Mesothelial cell of epicardium (in vitro differentiated cells): ENCODE measurements at places on chromosomes 13 and 19. TPM values are rescaled to one million over a fixed set of nuclear protein-coding genes. Genes with fewer than 3 reads are reported as not detected.
A peak's percentile ranks its signal among the peaks of the same experiment; 100 is the strongest.

BICRA gene
- total RNA-seq = 35.6 to 38.5 TPM (median 36.9 TPM) in 3 replicates

ZNF625 gene
- 22.9 to 24.4 TPM (median 23.5 TPM) in 3 replicates for total RNA-seq

CCDC159 gene
- 29.6 to 34.9 TPM (median 34.2 TPM) in 3 replicates for total RNA-seq

CGB1 gene
- 2.2 TPM in 1 of 3 replicates, not detected in the others for total RNA-seq

SOX1 gene
- total RNA-seq = not detected in 3 replicates

F10 gene
- 12.1 to 15.1 TPM (median 12.3 TPM) in 3 replicates for total RNA-seq

DNA sequence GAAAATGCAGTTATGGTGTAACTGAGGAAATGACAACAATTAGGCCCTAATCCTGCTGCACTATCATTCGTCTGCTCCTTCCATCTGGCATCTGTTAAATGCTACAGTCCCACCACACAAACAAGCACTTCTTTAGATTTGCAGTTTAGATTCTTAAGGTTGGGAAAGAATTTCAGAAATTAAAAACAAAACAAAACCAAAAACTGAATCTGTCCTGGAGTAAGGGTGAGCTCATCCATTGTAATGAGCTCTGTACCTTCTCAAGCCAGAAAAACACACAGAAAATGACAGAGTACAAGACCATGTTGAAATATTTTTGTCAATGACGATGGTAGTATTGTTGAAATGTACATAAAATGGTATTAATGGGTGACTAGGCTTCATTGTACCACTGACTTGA lies 28.3 kb downstream of the SMAD9 start:
- H3K27me3 ChIP-seq = no peaks in the 10 kb centered on the region
- peaks cover 10% of the 10 kb centered on the region for H3K36me3 ChIP-seq
- no peak for DNase-seq

DNA sequence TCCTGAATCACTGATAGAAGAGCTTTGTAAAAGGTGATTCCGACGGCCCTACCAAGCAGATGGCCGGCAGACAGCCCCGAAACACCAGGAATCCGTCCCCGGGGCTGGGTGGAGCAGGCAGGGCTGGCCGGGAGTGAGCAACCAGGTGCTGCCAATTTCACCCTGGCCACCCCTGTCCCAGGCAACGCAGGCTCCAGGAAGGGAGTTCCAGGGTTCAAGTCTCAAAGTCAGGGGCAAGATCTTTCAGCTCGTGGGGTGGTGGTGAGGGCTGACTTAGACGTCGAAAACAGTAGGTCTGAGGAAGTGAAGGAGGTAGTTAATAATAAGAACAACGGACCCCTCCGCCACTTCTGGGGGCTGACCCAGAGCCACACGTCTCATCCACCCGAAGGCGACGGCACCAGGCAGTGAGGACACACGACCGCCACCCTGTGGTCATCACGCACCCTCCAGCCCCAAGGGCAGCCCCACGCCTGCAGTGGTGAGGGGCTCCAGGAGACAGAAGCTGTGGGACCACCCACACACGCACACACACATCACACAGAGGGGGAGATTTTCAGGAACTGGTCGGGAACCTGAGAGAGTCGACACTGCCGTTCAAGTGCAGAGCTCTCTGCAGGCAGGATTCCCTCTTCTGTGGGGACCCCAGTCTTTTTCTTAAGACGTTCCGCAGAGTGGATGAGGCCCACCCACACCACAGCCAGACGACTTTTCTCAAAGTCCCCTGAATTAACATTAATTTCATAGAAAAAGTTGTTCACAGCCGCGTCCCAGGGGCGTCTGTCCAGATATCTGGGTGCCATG lies 67.2 kb downstream of the SPACA7 start:
- H3K27me3 ChIP-seq = peaks cover 64% of the 10 kb centered on the region
- DNase-seq = no peak

DNA sequence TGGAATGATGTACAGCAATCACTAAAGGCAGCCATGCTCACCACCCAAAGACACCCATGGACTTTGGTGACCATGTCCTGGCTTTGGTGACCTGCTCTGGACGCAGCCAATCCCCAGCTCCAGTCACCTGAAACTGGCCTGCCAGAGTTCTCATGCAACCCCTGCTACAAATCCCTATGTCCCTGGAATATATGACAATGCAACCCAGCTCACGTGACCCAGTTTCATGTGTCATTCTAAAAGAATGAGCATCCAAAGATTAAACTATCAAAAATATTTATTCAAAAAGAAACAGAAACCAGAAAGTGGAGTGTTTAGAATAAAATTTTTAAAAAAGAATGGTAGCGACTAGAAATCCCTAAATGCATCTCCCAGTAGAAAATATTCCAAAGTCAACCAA lies 203.3 kb upstream of the IRS2 start:
- no peak overlapping the region for H3K27ac ChIP-seq
- no peak for DNase-seq
- H3K36me3 ChIP-seq = no peaks in the 10 kb centered on the region
- H3K4me3 ChIP-seq = no peak overlapping the region

- no peaks in the 10 kb centered on the region for H3K27me3 ChIP-seq
- peaks cover under 1% of the 10 kb centered on the region for H3K36me3 ChIP-seq
- H3K4me3 ChIP-seq = peak overlapping the region; percentile 98
Measured at GRCh38 chr19:17337675-17338432, 501 bp downstream of the GTPBP3 start.

DNA sequence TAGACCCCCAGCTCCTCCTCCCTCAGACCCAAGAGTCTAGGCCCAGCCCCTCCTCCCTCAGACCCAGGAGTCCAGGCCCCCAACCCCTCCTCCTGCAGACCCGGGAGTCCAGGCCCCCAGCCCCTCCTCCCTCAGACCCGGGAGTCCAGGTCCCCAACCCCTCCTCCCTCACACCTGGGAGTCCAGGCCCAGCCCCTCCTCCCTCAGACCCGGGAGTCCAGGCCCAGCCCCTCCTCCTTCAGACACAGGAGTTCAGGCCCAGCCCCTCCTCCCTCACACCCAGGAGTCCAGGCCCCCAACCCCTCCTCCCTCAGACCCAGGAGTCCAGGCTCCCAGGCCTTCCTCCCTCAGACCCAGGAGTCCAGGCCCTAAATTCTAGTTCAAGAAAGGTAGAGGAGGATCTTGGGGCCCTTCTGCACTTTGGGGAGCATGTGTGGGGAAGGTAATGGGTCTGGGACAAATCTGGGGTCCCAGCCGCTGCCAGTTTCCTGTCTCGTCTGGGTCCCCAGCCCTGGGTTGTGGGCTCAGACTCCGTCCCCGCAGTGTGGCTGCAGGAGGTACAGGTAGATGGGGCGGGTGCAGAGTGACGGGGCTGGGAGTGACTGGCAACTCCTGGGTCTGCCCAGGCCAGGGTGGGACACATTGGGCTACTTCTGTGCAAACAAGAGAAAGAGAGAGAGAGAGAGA lies 3.2 kb upstream of the TMEM190 start:
- peaks cover 56% of the 10 kb centered on the region for H3K27me3 ChIP-seq
- no peaks in the 10 kb centered on the region for H3K36me3 ChIP-seq
- peak overlapping the region; percentile 45 for H3K27ac ChIP-seq

- H3K4me3 ChIP-seq = no peak overlapping the region
- H3K36me3 ChIP-seq = peaks cover 1% of the 10 kb centered on the region
- H3K27me3 ChIP-seq = no peaks in the 10 kb centered on the region
- H3K4me1 ChIP-seq = peaks cover 22% of the 10 kb centered on the region
- no peak for DNase-seq
Measured at GRCh38 chr19:16343156-16343555, 18.5 kb downstream of the KLF2 start.

DNA sequence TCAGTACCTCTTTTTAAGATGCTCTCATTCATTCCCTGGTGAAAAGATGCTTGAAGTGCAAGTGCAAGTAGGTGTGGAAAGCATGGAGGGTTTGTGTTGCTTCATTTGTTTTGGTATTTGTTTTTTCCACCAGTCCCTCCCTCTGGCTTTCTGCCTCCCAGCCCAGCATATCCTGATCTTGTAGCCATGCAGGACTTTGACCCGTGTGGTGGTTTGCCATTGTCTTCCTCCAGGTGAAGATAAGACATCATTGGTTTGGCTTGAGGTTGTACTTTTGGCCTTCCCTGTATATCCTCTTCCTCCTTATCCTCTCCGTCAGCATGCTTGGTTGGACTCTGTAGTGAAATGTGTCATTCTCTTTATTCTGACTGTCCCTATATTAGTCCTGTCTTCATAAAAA lies 9.1 kb downstream of the SPINT2 start:
- no peaks in the 10 kb centered on the region for H3K27me3 ChIP-seq
- H3K27ac ChIP-seq = peak overlapping the region; percentile 37
- H3K36me3 ChIP-seq = peaks cover 2% of the 10 kb centered on the region
- DNase-seq = no peak
- no peak overlapping the region for H3K4me3 ChIP-seq

- no peak overlapping the region for H3K4me3 ChIP-seq
- peaks cover 93% of the 10 kb centered on the region for H3K27me3 ChIP-seq
- no peak overlapping the region for H3K27ac ChIP-seq
Measured at GRCh38 chr13:112106478-112107141, 39.7 kb downstream of the SOX1 start.

DNA sequence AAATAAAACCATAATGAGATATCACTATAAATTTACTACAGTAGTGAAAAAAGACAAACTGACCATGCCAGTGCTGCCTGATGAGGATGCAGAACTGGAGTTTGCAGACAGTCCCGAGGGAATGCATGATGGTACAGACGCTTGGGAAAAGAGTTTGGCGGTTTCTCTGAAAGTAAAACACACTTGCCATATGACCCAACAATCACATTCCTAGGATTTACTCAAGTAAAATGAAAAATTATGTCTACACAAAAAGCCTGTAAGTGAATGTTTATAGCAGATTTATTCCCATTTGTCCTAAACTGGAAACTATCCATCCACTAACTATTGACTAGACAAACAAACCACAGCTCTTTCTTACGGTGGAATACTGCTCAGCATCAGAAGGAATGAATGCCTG lies 271.0 kb downstream of the DNAJC15 start:
- H3K27me3 ChIP-seq = peaks cover 7% of the 10 kb centered on the region

- peaks cover 13% of the 10 kb centered on the region for H3K4me1 ChIP-seq
- no peaks in the 10 kb centered on the region for H3K36me3 ChIP-seq
- peak overlapping the region; percentile 94 for H3K27ac ChIP-seq
- H3K27me3 ChIP-seq = no peaks in the 10 kb centered on the region
Measured at GRCh38 chr19:58380037-58380661, 681 bp downstream of the ZNF837 start.

DNA sequence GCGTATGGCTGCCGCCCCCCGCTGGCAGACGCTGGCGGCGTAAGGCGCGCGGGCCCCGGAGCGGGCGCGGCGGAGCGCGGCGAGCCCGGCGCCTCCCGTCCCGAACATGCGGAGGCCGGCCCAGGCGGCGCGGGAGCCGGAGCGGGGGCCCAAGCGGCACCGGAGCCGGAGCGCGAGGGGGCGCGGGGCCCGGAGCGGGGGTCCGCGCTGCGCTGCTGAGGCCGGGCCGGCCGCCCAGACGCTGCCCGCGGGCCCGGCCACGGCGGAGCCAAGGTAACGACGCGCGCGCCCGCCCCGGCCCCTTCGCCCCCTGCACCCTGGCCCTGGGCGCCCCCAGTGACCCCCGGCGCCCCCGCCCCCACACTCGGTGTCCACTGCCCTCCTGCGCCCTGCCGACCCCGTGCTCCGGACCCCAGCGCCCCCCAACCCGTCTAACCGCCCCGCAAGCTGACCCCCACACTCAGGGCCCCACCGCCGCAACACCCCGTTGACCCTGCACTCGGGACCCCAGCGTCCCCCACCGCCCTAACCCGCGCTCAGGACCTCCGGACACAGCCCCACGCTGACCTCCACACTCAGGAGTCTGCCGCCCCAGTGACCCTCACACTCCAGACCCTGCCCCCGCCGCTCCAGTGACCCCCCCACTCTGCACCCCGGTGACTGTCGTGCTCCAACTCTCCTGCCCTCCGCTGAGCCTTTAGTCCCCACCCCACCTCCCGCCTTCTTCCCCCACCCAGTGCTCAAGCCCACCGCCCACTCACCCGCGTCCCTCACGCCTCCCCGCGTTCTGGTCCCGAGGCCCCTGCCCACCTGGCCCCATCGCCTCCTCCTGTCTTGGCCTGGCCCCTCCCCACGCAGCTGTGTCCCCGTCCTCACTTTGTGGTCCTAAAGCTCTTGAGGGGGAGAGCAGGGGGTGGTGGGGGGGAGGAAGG lies at the start of gene CSNK1G2:
TSS of gene CSNK1G2 (plus strand) at position 27 of the 932 bp plus-strand sequence. CDS start 28,601 bp downstream, outside the sequence.
- no peaks in the 10 kb centered on the region for H3K27me3 ChIP-seq
- peak within 1 kb of the TSS; percentile 88 for H3K4me3 ChIP-seq
- H3K27ac ChIP-seq = peak within 1 kb of the TSS; percentile 99
- peaks cover 26% of the 10 kb centered on the region for H3K4me1 ChIP-seq

GRCh38 chr13:31733066-31733465 lies 6.3 kb upstream of the RXFP2 start:
- H3K27ac ChIP-seq = no peak overlapping the region
- H3K4me3 ChIP-seq = no peak overlapping the region
- H3K4me1 ChIP-seq = peaks cover 23% of the 10 kb centered on the region
- DNase-seq = no peak
- H3K27me3 ChIP-seq = peaks cover 6% of the 10 kb centered on the region

DNA sequence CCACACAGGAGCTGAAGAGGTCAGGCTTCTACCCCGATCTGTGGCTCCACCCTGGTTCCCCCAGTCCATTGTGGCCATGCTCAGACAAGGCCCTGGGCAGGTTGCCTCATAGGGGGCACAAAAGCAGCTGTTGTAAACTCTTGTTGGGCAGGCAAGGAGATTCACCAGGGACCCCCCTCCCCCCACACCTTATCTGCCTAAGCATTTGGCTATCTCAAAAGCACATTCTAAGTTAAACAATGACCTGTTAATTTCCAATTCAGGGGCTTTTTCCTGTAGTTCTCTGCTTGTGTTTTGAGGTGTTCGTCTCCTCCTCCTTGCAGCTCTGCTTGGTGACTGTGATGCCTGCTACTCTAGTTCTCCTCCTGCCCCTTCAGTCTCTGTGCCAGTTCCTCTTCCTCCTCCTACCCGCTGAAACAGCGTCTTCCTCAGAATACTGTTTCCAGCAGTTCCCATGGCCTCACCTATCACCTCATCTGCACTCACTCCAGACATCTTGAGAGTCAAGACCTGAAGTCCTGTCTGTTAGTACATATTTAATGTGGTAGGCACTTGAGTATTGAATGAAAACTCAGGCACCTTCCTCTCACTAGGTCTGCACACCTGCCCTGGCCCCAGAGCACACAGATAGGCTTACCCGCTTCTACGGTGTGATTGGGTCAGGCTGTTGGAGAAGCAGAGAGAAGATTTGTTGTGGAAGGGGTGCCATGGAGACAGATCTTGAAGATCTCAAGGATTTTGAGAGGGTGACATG lies 31.7 kb downstream of the SPATA13 start:
- H3K4me3 ChIP-seq = no peak overlapping the region
- H3K27ac ChIP-seq = no peak overlapping the region
- no peaks in the 10 kb centered on the region for H3K4me1 ChIP-seq
- no peak for DNase-seq
- peaks cover 3% of the 10 kb centered on the region for H3K36me3 ChIP-seq

- no peaks in the 10 kb centered on the region for H3K4me1 ChIP-seq
- peaks cover 6% of the 10 kb centered on the region for H3K36me3 ChIP-seq
- H3K27me3 ChIP-seq = no peaks in the 10 kb centered on the region
- no peak for DNase-seq
- no peak overlapping the region for H3K27ac ChIP-seq
Measured at GRCh38 chr19:4498694-4499093, 19.6 kb downstream of the PLIN4 start.

GRCh38 chr13:103195762-103196161 lies 129.5 kb upstream of the SLC10A2 start:
- no peaks in the 10 kb centered on the region for H3K36me3 ChIP-seq
- H3K4me3 ChIP-seq = no peak overlapping the region
- peaks cover 35% of the 10 kb centered on the region for H3K4me1 ChIP-seq
